Peyer's patch (tissue), 4 donors: ENCODE measurements at places on chromosomes 16 and 17.

DNA sequence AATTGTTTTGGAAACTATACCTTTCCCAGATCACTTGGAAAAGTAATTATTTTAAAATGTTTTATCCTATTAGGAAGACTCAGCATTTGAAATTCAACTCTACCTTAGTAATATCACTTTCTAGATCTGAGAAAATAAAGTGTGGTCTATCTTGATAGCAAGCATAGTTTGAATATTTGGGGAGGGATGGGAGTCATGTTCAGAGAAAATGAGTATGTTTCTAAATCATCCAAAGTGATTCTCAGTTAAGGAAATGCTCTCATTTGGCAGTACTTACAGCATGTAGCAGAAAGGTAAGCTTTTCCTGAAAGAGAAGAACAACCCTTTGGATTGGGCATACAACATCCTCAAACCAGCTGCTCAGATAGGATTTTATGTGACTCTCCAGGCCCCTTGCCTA, 6.9 kb downstream of the C17orf75 start:
- H3K4me3 ChIP-seq: no peak overlapping the region
- no peak overlapping the region for H3K27ac ChIP-seq
- no peak for DNase-seq

DNA sequence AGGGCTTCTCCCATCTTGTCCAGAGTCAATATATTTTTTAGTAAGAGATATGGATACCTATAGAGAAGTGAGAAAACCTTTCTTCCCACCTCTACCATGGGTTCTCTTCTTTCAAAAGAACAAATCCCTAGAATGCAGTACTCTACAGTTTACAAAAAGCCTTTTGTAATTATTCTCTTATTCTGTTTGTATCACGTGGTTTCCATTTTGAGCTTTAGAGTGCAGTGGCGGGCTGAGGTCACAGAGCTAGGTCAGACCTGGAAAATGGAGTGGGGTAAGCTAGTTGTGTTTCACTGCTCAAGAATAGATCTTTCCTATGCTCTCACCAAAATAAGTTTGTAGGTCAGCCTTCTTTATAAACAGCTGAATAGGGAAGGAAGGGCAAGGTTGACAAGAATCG, 85.3 kb upstream of the MAF start:
- no peaks in the 10 kb centered on the region for H3K27me3 ChIP-seq
- no peak for DNase-seq
- no peaks in the 10 kb centered on the region for H3K36me3 ChIP-seq

DNA sequence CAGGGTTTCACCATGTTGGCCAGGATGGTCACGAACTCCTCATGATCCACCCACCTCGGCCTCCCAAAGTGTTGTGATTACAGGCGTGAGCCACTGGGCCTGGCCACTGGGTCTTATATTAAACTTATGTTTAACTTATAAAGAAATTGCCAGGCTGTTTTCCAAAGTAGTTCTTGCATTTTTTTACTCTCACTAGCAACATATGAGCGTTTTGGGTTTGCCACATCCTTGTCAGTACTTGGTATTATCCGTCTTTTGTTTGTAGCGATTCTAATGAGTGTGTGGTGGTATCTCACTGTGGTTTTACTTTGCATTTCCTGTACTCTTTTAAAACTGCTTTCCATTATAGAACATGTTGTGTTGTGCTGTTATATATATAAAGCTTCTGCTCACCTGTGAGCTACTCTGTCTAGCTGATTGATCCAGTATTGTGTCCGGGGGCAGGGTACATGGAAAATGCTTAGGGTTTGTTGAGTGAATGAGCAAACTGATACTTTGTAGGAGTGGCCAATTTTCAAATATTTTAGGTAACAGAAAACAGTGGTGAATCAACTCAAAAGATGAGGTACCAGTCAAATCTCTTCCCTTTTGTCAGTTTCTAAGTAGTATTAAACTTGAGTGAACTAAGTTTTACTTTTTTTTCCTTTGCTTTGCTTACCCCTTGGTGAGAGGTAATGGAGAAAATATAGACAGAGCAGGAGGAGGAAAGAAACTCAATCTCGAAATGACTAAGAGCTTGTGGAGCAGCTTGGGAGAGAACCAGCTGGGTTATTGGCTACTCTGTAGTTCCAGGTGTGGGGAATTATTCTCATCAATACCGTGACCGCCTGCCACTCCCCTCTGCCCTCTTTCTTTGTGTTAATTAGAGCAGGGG, 75.8 kb downstream of the PITPNC1 start:
- no peak for DNase-seq
- no peaks in the 10 kb centered on the region for H3K27me3 ChIP-seq
- H3K4me3 ChIP-seq: no peak overlapping the region
- peak overlapping the region; percentile 64 for H3K27ac ChIP-seq
- no peaks in the 10 kb centered on the region for H3K4me1 ChIP-seq
- no peaks in the 10 kb centered on the region for H3K36me3 ChIP-seq

- peak overlapping the region; percentile 38 for H3K27ac ChIP-seq
- H3K27me3 ChIP-seq: no peaks in the 10 kb centered on the region
- peaks cover 35% of the 10 kb centered on the region for H3K4me1 ChIP-seq
- H3K4me3 ChIP-seq: no peak overlapping the region
These were observed 13.6 kb downstream of the HSD11B2 start for GRCh38 chr16:67444259-67445125.

DNA sequence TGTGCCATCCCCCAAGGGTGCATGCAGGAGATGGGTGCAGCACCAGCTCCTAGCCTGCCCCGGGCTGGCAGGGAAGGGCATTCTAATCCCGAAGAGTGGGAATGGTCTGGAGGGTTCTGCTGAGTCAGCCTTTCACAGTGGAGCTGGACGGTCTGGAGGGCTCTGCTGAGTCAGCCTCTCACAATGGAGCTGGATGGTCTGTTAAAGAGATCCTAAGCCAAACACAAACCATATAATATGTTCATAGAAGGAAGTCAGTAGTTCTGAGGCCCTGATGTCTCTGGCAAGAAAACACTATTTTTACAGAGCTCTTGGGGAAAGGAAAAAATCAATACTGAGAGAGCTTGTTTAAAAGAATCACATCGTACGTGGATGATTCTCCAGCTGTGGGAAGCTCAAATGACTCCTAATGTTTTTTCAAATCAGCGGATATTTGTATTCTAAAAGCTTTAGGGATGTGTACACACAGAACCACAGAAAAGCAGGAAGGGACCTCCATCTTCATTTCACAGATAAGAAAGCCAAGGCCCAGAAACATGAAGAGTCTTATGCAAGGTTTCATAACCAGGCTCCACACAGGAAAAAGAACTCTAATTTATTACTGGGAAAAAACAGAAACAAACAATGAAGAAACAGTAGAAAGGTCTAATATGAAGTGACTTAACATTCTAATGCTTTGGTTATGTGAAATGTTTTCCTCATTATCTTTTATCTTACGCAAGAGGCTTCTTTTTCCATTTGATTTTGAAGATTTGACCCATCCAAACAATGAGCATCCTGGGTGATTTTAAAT, 176.3 kb downstream of the VPS53 start:
- DNase-seq: no peak
- no peaks in the 10 kb centered on the region for H3K27me3 ChIP-seq
- no peak overlapping the region for H3K27ac ChIP-seq
- no peak overlapping the region for H3K4me3 ChIP-seq

DNA sequence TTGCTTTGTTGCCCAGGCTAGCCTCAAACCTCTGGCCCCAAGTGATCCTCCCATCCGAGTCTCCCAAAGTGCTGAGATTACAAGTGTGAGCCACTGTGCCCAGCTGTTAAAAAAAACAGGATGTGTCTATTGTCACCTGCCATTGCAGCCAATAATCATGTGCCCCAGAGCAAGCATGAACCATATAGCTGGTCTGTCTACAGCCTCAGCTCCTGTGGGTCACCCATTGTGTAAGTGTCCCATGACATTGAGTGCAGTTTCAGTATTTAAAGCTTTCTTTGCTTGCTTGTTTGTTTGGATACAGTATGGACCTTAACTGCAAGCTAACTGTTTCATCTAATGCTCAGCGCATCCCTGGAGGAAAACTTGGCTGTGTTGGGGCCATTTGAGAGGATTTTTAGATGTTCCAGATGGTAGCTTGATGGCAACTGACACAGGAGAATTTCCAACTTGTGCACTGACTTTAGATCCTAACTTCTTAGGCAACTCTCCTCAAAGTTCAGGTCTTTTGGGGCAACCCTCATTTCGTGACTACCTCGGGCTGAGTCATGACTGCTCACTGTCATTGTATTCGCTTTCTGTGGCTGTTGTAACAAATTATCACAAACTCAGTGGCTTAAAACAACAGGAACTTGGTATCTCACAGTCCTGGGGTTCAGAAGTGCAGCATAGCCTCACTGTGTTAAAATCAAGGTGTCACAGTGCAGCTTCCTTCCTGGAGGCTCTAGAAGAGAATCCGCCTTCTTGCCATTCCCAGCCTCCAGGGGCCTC, 30.3 kb upstream of the ADORA2B start:
- H3K4me1 ChIP-seq: no peaks in the 10 kb centered on the region
- no peak overlapping the region for H3K4me3 ChIP-seq
- H3K27ac ChIP-seq: no peak overlapping the region
- no peak for DNase-seq

GRCh38 chr17:77011173-77012011, 129.4 kb upstream of the SEC14L1 start:
- H3K4me1 ChIP-seq: no peaks in the 10 kb centered on the region
- no peak overlapping the region for H3K27ac ChIP-seq
- no peak overlapping the region for H3K4me3 ChIP-seq
- H3K27me3 ChIP-seq: no peaks in the 10 kb centered on the region

DNA sequence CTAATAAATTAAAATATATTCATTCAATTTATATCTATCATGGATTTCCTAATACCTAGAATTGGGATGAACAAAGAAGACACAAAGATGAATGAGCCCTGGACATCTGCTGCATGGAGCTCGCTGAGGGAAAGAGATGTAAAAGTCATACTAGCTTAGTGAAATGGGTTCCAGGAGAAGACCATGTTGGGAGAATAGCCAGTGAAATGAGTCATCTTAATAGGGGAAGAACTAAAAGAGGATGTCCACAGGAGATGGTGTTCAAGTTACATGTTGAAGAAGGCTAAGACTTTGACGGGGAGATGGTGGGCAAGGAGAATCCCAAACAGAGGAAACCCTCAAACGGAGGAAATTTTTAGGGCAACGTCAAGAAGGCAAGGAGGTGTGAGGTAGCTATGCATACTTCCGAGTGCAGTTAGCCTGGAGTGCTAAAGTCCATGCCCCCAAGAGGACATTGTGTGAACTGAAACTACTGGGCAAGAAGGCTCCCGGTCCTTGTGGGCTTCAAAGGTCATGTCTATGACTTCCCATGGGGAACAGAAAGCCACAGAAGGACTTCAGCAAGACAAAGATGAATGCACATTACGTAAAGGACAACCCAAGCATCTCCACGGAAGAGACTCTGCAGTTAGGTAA, 220.5 kb upstream of the CDH11 start:
- H3K36me3 ChIP-seq: no peaks in the 10 kb centered on the region
- H3K27me3 ChIP-seq: no peaks in the 10 kb centered on the region
- no peak overlapping the region for H3K27ac ChIP-seq
- H3K4me1 ChIP-seq: no peaks in the 10 kb centered on the region
- DNase-seq: no peak

GRCh38 chr17:30794372-30794771, 30.1 kb downstream of the CRLF3 start:
- no peaks in the 10 kb centered on the region for H3K4me1 ChIP-seq
- H3K27me3 ChIP-seq: no peaks in the 10 kb centered on the region
- peaks cover 76% of the 10 kb centered on the region for H3K36me3 ChIP-seq
- H3K4me3 ChIP-seq: no peak overlapping the region

GRCh38 chr16:4588386-4588785, 26.3 kb downstream of the UBALD1 start:
- H3K36me3 ChIP-seq: no peaks in the 10 kb centered on the region
- no peak overlapping the region for H3K4me3 ChIP-seq
- no peaks in the 10 kb centered on the region for H3K4me1 ChIP-seq
- no peak for DNase-seq

DNA sequence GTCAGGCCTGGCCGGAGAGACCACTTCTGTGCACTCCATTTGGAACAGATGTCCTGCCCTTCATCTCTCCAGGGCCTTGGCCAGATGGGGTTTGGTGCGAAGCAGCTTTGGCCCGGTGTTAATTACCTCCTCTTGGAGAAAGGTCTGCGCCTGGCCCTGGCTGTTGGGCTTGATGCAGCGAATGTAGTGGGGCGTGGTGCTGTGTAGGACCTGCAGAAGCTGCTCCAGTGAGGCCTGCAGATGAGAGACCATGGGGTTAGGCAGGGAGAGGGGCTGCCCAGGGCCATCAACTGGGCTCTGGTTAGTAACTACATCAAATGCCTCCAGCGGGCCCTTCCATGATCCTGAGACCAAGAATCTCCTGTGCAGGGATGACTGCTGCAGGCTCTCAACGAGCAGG, 18.7 kb downstream of the ZNHIT3 start:
- no peak overlapping the region for H3K4me3 ChIP-seq
- no peaks in the 10 kb centered on the region for H3K36me3 ChIP-seq
- H3K4me1 ChIP-seq: no peaks in the 10 kb centered on the region
- DNase-seq: no peak
- no peaks in the 10 kb centered on the region for H3K27me3 ChIP-seq

DNA sequence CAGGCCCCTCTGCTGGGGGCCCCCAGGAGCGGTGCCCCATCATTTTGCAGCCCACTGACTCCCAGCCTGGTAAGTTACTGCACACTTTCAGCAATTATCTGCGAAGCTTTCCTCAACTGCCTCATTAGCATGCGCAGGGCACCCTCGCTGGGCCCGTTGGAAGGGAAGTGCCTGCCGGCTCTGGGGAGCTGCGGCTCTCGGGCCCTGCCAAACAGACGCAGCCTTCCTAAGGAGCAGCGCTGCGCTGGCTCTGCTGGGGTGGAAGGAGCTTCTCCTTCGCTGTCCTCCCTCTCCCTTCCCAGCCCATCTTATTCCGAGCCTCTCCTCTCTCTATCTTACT, 71.0 kb downstream of the RBBP6 start:
- no peaks in the 10 kb centered on the region for H3K4me1 ChIP-seq
- H3K27me3 ChIP-seq: no peaks in the 10 kb centered on the region
- no peaks in the 10 kb centered on the region for H3K36me3 ChIP-seq
- no peak for DNase-seq

DNA sequence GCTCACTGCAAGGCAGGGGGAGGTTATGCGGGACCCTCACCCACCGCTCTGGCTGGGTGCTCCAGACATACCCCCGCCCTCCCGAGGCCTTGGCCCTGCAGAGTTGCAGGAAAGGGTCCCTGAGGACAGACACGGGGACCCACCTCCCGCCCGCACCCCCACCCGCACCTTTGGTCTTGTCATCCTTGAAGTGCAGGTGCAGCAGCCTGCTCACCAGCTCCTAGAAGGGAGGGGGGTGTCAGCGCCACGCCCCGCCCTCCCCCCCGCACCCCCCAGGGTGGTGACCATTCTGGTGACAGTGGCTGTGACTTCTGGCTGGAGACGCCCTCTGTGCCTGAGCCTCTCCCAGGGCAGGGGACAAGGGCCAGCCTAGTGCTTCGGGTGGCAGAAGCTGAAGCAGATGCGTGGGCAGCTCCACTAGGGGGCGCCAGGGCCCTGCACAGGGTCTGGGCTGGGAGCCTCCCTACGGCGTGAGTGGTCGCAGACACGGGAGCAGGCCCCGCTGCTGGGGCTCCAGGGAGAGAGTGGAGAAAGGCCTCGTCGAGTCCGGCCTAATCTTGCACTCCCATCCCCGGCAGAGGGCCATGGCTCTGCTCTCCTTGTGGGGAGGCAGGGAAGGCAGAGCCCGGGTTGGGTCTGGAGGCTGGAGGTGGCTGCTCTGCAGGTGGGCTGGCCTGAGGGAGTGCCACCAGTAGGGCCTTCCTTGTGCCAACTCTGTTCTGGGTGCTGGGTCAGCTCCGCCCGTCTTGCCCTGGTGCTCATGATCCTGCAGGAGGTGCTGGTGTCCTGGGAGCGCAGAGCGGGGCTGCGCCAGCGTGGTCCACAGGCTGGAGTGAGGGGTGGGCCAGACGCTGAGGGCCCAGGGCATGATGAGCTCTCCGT, 2.7 kb downstream of the CENPX start:
- DNase-seq: peak; percentile 78
- H3K36me3 ChIP-seq: peaks cover 14% of the 10 kb centered on the region
- peaks cover 14% of the 10 kb centered on the region for H3K4me1 ChIP-seq
- no peaks in the 10 kb centered on the region for H3K27me3 ChIP-seq
